Cerebellum (tissue), 4 donors: ENCODE measurements at places on chromosomes 4 and X. TPM values are rescaled to one million over a fixed set of nuclear protein-coding genes. Genes with fewer than 3 reads are reported as not detected.

- no peak for DNase-seq
Observed at GRCh38 chrX:10579112-10580011, 41.0 kb downstream of the MID1 start.

GRCh38 chr4:64613046-64613445 is 203.8 kb upstream of the TECRL start:
- DNase-seq = no peak

GRCh38 chrX:129653971-129654651 is 645 bp downstream of the APLN start:
- DNase-seq = peak; percentile 20

GRCh38 chrX:118551426-118551825 is 55.8 kb downstream of the DOCK11 start:
- no peak for DNase-seq

GRCh38 chr4:183072176-183072575 is 26.9 kb upstream of the WWC2 start:
- no peak for DNase-seq

GRCh38 chrX:150700107-150700506 is 6.9 kb downstream of the MTMR1 start:
- DNase-seq = peak; percentile 24

DNA sequence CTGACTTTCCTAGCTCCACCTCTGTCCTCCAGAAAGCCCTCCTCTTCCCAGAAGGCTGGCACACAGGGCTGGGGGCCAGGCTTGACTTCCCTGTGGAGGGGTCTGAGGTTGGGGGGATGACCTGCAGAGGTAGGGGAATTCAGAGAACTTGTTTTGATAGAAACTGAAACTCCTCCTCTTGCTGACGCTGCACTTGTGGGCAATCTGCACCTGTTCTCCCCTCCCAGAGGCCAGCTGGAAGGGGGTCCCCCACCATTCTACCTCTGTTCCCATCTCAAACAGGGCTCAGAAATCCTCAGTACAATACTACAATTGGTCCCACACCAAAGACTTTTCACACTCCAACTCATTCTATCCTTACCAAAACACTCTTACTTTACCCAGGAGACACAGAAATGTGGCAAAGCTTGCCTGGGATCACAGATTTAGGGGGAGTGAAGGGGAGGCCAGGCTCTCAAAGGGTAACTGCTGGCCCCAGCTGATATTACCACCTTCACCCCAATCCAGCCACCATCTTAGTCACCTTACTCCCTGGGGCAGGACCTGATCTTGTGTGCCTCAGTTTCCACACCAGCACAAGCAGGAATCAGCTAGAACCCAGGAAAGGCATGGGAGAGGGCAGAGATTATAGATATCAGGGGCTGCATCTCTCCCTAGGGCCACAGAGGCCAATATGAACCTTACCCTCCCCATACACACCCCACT is 18.5 kb downstream of the OTUD5 start:
- DNase-seq = no peak

DNA sequence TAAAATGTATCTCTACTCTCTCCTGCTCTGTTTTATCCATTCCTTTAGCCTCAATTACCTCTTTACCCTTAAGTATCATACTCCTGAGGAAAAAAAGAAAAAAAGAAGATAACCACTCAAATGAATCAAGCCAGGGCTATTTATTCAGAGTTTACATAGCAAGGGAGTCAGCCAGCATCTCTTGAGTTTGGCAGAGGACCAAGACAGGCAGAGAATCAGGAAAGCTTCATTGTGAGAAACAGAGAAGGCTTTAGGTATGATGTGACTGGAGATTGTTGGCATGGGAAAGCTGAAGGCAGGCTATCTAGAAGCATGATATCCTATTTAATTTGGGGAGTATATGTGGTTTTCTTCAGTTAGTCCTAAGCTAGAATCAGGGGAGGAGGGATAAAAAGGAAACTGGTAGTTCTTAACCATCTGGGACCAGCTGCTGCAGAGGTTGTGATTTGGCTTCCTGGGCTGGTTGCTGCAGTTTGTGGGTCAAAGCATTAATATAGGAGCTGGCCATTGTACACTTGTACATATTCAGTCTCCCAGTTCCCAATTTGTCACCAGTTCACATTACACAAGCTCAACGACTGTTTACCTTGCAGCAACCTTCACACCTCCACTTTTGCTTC is 11.2 kb downstream of the APELA start:
- no peak for DNase-seq

- DNase-seq = no peak
Observed at GRCh38 chr4:156957556-156957955, 14.0 kb downstream of the PDGFC start.

GRCh38 chrX:40094900-40095582 is 2.7 kb downstream of the BCOR start:
- DNase-seq = no peak

GRCh38 chr4:54709400-54709799 is 51.6 kb downstream of the KIT start:
- DNase-seq = no peak

DNA sequence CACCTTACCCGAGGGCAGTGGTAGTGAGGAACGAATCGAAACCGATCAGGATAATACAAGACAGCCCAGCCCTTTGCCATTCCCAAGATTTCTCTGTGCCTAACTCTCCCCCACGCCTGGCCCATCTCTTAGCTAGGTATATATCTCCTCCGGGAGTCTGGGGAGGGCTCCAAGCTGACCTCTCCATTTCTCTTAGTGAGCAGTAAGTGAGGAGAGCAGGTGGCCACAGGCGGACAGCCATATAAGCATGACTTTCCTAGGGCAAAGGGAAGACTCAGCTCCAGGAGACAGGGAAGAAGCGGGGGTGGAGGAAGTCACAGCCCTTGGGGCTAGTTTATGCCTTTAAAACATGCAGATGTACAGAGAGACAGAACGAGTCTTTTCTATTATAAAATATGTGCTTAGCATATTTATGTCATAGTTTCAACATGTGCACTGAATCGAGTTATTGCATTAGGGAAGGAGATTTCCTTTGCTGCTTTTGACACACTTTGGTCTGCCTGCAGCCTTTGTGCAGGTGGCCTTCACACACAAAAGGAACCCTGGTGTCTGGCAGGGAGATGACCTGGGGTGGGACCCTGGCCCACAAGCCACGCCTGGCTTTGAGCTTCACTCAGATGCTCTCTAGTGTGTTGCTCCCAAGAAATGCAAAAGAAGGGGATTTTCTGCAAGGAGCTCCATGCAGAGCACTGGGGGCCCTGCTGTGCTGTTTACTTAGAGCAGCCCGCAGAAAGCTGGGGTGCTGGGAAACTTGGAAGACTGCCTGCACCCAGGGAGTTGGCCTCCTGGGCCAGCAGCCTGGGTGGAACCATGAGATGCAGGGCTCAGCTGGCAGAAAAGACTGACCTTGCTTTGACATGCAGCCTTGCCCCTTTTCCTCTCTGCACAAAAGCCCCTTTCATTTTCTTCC is 613.3 kb downstream of the BCOR start:
- no peak for DNase-seq

DNA sequence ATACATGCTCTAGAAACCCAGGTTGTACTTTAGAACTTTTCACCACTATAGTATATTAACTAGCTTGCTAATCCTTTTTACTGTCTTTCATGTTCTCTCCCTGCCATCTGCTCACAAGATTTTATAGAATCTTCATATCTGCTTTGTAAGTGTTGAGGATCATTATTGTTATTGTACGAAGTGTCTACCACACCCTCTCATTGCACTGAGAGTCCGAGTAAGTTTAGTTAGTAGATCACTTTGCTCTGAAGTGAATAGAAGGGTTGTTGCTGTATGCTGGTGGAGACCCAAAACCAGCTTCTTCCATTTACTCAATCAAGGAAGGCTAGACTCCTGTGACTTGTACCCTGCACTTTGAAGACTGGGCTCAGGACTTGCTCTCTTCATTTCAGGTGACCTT is 17.1 kb downstream of the GAB1 start:
- no peak for DNase-seq

The UGT2A3 gene
- total RNA-seq = 0.09 TPM

The ADRA2C gene
- 5.3 TPM for total RNA-seq

The STK26 gene
- 2.5 TPM for total RNA-seq

The ADD1 gene
- 201 TPM for total RNA-seq
